Esophagus muscularis mucosa (tissue), 4 donors: ENCODE measurements at places on chromosomes 4 and X.

GRCh38 chr4:84394386-84394785, 104.7 kb downstream of the NKX6-1 start:
- no peak for DNase-seq

DNA sequence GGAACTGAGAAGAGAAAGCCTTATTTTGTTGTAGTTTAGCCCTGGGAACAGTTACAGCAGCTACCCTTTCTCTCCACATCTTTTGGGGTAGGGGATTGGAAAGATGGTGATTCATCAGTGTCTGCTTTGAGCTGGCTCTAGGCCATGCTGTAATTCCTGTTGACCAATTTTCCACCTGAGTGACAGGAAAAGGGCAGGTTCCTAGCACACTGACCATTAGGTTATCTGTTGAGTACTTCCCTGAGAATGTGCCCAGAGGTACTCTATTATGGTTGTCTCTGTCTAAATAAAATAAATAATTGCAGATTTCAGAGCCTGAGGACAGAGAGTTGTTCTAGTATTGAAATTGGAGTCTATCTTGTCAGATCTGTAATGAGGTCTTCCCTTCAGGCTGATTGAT, 109.0 kb downstream of the ENOX2 start:
- no peak for DNase-seq

DNA sequence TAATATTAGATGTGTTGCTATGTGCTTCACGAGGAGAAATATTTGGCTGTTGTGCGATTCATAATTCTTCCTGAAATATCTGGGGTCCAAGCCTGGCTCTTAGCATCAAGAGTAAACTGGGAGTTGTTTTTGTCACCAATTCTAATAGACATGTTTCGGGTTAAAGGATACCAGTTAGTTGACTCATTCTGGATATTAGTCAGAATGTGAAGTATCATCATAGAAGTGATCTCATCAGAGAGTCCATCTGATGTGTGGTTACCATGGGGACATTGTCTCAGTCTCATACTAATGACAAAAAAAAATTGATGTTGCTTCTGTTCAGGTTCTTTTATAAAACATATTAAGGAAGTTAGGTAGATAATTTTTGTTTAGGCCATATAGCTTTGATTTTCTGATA, 57.2 kb upstream of the MTMR1 start:
- DNase-seq, result no peak

DNA sequence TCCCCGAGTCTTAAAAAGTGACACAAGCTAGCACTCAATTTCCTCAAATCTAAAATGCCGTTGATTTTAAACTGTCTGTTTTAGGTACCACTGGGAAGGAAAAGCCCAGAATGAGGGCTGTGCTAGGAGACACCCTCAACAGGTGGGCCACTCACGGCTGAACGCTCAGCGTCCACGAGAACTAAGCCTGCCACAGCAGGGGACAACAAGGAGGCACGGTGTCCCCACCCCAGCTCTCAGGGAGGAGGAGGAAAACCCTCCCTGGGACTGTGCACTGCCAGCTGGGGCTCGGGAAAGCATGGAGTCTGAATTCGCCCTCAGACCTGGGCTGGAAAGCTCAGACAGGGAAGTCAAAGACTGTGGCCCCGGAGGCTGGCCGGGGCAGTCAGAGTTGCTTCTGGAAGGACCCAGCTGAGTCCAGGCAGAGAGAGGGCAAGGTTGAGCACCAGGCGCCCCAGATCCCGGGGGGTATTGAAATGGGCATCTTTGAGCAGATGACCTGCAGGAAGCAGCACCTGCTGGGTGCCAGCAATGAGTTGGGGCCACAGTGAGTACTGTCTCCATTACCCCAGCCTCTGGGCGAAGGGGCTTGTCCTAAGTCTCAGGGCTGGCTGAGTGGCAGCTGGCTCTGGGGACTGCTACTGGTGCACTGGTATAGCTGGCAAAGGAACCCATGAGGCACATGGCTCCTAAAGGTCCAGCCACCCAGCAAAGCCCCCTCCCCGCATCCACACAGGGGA, 769 bp upstream of the CPZ start:
- DNase-seq, result no peak

- no peak for DNase-seq
Observed at GRCh38 chr4:165393051-165393450, 14.2 kb downstream of the CPE start.

- DNase-seq, result no peak
Observed at GRCh38 chr4:4339504-4340085, 47.3 kb upstream of the NSG1 start.

DNA sequence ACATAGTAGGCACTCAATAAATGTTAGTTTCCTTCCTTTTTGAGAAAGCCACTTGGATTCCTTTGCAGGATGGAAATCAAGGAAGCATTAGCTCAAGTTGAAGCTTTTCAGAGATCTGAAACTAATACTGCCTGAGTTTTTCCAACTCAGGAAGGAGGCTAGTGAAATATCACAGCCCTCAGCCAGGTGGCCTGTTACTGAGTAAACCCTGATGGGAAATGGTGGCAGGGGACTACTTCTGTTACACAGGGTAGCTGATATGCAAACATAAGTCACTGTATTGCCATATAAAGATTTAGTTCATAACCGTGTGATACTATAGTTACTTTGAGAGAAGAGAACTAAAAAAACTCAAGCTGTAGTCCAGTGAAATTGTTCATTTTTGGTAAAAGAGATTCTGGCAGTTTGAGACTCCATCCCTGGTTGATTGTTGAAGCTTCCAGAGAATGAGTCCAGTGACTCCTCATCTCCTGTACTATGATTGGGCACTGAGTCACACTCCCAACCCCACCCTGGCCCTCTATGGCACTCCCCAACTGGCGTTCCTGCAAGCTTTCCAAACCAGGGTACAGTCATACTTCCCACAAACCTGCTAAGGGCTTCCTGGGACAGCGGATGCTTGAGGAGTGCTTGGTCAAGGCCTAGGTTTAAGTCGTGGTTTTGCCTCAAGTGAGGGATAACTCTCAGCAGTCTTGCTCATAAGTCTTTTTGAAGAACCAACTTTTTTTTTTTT, 81.8 kb downstream of the MID1IP1 start:
- no peak for DNase-seq

GRCh38 chr4:13918110-13918509, 290.6 kb upstream of the BOD1L1 start:
- peak; percentile 82 for DNase-seq

DNA sequence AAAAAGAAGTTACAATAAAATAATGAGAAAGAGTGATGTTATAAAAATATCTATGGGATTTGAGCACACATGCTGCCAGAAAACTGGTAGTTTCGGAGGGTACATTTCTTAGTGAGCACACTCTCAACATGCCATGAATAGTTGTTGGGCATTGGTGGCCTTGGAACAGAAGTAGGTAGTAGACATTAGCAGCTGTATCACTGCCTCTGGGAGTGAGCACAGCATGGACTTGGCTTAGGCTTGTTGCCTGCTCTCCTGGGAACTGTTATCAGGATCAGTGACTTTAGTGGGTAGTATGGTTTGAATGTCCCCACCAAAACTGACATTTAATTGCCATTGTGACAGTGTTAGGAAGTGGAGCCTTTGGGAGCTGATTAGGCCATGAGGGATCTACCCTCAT, 13.3 kb upstream of the PDLIM3 start:
- DNase-seq, result peak; percentile 31

GRCh38 chr4:160810941-160811340, 1352.9 kb downstream of the FSTL5 start:
- DNase-seq, result no peak

- DNase-seq, result no peak
Observed at GRCh38 chr4:90792696-90793095, 665.5 kb downstream of the CCSER1 start.

DNA sequence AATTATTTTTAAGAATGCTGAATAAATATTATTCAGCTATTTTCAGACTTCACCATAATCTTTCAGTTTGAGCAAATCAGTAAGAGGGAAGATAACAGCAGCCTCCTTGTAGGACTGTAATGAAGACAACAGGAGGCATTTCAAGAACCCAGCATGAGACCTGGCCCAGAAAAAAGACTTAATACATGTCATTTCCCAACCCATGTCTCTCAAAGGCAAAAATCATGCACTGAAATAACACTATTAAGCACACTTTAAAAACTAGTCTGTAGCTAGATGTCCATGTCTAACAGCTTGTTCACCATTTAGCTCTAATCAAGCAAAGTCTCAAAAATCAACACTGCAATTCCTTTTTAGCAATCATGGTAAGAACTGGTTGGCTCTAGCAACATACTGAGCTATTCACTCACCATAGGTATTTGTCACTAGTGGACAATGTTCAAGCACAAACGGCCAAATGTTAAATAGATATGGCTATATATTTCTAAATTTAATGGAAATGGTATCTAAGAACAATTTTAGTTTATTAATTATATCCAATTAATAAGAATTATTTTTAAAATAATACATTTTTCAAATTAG, 109.9 kb downstream of the WDFY3 start:
- no peak for DNase-seq

GRCh38 chr4:27684610-27685011, 824.0 kb downstream of the STIM2 start:
- DNase-seq, result no peak

DNA sequence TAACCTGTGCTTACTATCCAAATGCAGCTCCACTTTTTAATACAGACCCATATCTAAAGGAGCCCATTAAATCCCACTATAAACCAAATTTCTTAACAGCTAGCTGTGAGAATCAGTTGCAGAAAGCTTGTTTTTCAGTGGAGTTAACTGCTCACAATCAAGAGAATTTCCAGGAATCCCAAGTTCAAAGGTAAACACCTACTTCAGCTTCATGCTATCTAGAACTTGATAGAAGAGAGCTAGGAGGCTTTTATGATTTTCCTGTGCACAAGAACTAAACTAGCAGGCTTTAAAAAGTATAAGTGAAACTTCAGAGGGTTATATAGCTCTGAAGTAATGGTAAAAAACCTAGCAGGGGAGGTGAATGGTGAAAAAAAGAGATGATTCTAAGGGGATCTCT, 96.2 kb upstream of the PABPC4L start:
- no peak for DNase-seq

GRCh38 chrX:123601437-123601836, 131.4 kb downstream of the THOC2 start:
- DNase-seq, result no peak

DNA sequence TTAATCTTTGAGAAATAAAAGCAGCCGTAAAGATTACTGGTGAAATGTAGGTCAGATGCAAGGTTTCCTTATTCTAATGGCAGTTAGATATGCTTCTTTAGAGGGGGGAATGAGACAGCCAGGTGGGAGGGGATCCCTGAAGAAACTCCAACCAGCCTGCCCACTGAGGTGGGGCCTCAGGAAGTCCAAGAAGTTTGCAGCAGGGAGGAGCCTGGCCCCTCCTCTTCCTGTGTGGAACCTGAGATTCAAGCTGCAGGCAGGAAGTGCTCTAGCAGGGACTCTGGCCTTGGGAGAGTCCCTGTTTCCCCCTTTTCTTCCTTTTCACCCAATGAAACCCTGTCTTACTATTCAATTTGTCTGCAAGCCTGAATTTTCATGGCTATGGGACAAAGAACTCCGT, 101.4 kb upstream of the SLITRK2 start:
- no peak for DNase-seq

GRCh38 chr4:5989236-5990225, 28.7 kb downstream of the C4orf50 start:
- no peak for DNase-seq

GRCh38 chr4:26544421-26544820, 39.5 kb upstream of the TBC1D19 start:
- DNase-seq, result no peak

DNA sequence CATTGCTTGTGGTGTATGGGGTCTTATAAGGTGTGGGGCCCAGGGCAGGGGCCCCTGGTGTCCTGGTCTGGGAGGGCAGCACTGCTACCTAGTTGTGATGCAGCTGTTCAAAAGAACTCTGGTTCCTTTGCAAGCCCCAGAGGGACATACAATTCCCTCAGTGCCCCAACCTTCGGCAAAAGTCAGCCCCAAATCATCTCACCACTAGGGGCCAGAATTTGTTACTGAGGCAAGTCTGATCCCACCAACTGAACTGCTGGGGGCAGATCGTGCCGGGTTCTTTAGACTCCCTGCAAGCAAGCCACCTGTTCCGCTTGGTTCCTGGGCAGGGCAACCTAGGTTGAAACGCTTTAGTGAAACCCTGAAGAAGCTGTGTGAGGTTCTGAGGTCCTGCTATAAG, 180.1 kb upstream of the S100G start:
- DNase-seq, result no peak

DNA sequence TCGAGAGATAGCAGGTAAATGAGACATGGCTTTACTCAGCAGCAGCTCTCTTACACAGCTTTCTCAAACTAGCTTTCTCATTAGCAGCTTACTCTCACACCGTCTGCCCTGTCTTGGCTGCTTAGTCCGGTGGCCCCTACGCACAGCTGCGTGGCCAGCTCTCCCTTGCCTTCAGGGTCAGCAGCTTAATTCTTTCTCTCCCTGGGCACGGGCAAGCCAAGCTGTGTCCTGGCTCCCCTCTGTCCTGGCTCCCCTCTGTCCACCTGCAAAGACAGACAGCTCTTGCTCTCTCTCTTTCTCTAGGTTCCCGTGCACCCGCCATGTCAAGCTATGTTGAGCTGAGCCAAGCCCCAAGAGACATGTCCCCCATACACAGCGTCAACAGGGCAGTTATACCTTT, 39.4 kb downstream of the ZNF185 start:
- DNase-seq, result no peak

- DNase-seq, result no peak
Observed at GRCh38 chrX:120309873-120310705, 1.2 kb downstream of the TMEM255A start.

DNA sequence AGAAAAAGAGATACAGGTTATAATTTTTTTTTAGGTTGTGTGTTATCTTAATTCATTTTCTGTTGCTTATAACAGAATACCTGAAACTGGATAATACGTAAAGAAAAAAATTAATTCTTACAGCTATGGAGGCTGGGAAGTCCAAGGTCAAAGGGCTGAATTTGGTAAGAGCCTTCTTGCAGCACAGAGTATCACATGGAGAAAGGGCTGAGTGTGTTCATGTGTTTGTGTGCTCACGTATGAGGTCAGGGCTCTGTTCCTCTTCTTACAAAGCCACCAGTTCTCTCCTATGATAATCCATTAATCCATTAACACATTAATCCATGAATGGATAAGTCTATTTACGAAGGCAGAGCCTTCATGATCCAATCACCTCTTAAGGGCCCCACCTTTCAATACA, 8.6 kb upstream of the RAB28 start:
- no peak for DNase-seq

DNA sequence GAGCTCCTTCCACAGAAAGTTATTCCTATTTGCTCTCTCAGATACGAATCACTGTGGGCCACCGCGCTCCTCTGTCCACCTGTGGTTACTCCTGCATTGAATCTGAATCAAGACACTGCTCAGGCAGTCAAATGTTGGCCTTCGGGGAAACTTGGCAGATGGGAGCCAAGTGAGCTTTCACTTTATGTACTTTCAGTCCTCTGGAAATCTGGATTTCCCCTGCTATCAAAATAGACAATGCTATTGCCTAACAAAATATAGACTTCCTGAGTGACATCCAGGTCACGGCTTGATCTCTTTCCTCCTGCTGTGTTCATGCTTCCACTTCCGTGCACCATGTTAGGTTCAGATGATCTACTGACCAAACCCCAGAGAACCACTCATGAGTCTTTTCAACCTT, 43.8 kb downstream of the FHL1 start:
- no peak for DNase-seq
